Heart left ventricle (tissue), 16 donors: ENCODE measurements at places on chromosomes 6 and 20. TPM values are rescaled to one million over a fixed set of nuclear protein-coding genes. Genes with fewer than 3 reads are reported as not detected.

GRCh38 chr6:114151064-114151690, 180.2 kb upstream of the HDAC2 start:
- DNase-seq, result no peak

WFDC5 gene
- not detected for polyA plus RNA-seq

DNA sequence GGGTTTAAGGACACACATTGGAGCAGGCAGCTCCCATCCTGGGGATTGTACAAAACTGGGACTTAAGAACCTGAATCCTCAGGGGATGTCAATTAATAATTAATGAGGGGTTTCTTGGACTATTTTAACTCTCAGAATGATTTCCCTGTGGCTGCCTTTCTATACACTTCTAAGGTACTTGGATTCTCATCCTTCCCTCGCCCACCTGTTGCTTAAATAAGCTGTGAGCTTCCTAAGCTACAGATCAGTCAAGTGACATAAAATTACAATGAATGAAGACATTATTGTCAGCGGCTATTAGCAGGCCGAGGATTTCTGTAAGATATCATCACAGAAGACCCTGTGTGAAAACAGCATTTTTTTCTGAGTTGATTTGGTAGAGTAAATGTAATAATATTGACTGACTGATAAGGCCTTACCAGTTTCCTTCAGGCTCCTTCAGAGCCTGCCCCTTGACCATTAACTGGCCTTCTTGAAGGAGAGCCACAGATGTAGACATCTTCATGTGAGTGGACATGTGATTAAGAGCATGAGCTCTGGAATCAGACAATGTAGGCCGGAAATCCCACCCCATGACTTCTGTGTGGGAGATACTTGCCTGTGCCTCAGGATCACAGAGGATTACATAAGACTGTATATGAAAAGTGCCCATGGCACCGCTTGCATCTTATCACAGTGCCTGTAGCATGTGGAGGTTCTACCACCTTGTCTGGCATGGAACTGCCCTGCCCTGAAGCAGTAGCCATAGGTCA, 101.7 kb downstream of the TULP4 start:
- DNase-seq, result no peak

DNA sequence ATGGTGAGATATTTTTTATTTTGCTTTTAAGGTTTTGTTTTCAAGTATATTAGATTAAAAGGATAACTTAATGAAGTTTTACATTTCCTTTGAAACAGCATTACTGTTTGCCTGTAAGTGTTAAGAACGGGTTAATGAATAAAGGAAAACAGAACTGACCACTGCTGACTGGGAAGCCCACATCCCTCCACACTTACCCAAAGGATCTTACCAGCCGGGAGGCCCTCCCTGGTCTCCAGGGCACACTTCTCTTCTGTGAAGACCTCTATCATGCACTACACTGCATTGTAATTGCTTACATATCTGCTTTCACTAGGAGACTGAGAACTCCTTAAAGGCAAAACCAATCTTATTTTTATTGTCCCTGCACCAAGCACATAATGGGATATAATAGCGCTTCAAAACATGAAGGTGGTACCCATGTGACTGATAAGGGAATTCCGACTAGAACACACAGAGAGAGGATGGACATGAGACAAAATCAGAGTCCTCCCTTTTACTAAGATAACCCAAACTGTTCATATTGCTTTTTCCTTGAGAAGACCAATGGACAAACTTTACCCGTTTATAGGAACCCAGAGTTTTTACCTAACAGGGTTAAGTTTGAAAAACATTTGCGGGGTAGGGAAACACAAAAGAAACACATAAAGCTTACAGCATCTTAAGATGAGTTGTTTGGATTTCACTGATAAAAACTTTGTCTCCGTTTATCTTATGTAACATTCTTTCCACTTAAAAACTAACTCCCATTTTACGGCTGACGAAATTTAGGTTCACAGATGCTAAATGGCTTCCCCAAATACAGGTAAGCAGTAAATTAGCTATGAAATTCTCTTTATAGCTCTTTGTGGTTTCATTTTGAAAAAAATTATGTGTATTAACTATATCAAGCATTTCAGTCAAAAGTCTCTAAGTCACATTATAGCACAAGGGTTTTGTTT, 8.7 kb downstream of the EZR start:
- no peak for DNase-seq
